G401 (cell line): ENCODE measurements at places on chromosomes 1 and 21.

DNA sequence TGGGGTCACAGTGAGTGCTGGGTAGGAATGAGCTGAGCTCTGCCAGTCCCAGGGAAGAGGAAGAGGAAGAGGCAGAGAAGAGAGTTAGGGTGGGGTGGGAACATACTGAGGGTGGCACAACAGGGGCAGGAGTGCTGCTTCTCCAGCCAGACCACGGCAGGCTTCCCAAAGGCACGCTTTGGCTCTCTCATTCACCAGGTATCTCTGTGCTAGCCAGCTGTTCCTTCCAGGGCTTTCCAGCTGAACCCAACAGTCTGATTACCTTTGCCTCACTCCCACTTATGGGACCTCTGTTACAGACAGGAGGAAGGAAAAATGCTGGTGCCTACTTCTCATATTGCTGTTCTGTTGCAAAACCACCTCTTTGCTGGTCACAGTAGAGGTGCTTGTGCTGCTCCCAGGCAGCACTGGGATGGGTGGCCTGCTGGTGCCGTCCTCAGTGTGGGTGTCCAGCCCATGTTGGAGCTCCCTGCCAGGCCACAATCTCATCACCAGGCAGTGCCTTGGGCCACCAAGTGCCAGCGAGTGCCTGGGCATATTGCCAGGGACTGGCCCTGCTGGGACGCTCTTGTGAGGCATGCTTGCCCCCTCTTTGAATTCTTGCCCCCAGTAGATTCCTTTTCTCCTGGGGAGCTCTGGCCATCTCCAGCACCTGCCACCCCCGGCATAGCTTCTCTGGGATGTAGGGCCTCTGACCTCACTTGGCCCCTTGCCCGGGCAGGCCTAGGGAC is 2.1 kb downstream of the ADORA1 start:
- DNase-seq, result peak; percentile 74

- no peak for DNase-seq
Observed at GRCh38 chr1:15283526-15283925, 36.5 kb downstream of the FHAD1 start.

DNA sequence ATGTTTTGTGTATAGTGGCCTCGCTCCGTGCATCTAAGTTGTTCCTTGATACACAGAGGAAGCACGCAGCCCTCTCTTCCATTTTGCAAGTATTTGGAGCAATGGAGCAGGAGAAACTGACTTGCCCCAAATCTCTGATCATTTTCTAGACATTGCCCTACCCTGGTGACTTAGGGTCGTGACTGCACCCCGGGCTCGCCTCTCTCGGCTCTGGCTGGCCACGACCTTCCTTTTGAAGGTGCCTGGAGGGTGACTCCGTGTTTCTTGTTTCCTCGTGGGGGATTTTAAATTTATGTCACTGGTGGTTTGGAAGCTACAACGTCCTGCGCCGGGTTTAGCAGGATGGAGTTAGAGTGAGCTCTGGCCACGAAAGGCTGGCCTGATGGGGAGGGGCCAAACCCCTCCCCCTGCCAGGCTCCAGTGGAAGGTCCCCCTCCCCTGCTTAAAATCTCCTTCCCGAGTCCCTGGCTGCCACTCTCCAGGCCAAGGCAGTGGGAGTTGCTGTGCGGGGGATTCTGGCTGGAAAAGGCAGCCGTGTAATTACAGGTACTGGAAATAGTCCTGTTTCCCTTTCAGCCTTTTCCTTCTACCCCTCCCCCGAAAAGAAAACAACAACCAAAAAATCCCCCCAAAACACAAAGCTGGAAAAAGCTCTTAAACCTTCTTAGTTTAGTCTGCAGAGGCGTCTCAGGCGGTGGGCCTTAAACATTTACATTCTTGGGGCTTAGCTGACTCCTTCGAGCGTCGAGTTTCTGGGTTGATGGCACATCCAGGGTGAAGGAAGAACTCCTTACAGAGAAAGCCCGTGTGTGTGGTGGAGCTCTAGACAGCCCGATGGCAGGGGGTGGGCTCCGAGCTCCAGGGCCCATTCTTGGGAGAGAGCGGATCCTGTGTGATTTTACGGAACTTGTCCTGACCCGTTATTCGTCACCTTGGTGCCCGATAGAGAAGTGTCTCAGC is 28.1 kb downstream of the SPSB1 start:
- DNase-seq, result no peak

DNA sequence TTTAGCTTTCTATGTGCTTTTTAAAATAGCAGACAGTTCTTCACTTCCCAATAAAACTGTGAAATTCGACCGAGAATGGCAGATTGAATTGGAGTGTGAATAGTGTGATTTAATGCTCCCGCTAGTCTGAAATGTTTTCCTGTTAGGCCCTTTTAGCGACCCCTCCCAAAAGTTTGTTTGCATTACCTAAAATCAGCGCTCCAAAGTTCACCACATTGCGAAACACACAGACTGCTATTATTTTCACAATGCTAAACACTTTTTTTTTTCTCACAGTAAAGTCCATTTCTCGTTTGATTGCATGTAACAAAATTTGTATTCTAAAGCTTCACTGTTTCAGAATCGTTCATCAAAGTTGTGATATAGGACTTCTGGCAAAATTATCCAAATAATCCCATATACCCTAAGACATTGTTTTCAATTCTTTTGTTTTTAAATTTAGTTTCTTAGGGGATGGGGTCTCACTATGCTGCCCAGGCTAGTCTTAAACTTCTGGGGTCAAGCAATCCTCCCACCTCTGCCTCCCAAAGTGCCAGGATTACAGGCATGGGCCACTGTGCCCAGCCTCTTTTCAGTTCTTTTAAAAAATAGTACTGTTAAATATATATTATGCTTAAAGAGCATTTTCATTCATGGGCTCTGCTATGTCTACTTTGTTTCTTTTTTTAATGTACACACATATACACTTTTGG is 76.5 kb upstream of the USH2A start:
- DNase-seq, result no peak

GRCh38 chr1:204983881-204984280 is 59.1 kb upstream of the CNTN2 start:
- DNase-seq, result no peak

DNA sequence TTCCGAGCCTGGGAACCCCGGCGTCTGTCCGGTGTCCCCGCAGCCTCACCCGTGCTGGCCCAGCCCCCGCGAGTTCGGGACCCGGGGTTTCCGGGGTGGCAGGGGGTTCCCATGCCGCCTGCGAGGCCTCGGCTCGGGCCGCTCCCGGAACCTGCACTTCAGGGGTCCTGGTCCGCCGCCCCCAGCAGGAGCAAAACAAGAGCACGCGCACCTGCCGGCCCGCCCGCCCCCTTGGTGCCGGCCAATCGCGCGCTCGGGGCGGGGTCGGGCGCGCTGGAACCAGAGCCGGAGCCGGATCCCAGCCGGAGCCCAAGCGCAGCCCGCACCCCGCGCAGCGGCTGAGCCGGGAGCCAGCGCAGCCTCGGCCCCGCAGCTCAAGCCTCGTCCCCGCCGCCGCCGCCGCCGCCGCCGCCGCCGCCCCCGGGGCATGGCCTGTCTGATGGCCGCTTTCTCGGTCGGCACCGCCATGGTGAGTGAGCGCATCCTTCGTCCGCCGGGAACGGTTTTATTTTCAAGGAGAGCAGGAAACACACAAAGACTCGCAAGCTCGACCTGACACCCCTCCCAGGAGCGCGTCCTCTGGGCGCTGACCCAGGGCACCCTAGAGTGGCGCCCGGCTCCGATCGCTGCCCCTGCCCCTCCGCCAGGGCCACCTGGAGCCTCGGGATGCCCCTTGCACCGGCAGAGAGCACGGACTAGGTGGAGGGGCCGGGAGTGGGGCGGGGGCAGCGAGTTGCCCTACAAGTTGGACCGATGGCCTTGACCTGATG is at the start of gene ABCG1:
Gene ABCG1 (plus strand): TSS at position 305 of the 770 bp plus-strand sequence. CDS start 123 bp downstream, at position 428.
- DNase-seq, result peak; percentile 75

GRCh38 chr1:160425847-160426246 is 25.5 kb downstream of the VANGL2 start:
- no peak for DNase-seq

- DNase-seq, result no peak
Observed at GRCh38 chr1:1419363-1419812, 1.7 kb downstream of the ANKRD65 start.

DNA sequence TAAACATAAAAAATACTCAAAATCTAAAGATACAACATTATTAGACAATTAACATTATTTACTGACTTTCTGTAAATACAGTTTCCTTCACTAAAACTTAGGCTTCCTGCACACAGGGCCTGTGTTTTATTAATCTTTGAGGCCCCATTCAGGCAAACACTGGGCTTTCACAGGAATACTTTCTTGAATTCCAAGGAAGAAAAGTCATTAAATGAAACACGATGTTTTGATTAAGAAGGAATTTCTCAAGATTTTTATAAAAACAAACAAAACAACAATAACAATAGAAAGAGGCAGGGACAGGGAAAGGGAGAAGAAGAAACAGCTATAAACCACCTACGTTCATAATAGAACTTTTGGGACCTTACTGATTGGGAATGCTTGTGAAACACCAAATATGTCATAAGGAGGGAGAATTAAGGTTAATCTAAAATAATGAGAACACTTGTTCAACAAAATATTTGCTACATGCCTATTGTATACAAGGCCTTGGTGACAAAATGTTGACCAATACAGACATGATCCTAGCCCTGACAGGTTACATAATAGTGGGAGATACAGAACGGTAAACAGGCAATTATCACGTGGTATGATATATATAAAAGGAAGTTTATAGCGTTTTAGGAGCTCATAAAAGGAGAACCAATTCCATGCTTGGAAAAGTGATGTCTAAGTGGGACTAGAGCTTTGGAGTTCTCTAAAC is 3.6 kb downstream of the DDAH1 start:
- DNase-seq, result no peak

DNA sequence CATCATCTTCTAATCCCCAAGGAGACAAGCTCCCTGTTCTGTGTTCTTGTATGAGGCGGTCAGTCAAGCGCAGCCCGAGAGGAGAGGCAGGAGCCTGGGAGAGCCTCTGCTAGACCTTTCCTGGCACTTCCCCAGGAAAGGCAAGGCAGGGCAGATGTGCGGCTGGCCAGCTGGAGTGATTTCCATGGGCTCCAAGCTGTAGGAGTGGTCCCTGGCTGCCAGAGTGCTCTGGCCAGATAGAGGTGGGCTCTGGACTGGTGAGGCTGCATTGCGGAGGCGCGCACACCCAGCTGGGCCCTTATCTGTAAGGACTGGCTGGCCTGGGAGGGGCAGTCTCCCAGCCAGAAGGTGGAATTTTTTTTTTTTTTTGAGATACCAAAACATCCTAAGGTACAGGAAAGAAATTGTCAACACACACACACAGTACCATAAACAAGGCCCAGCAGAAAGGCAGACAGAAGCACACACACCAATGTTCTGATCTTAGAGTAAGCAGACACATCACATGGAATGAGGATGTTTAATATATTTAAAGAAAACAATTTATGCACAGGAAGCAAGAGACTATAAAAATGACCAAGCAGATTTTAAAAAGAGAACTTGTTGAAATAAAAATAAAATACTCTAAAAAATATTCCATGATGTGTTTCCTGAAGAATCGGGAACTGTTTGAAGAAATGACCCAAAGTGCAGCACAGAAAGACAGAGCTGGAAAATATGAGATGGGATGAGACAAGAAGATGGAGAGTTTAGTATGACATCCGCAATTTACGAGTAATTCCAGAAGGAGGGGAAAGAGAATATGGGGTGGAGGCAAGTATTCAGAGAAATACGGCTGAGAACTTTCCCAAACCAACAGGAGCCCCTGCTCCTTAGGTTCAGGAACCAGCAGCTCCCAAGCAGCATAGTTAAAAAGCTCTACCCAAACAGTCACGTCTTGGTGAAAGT is 13.4 kb downstream of the IBA57 start:
- no peak for DNase-seq

- DNase-seq, result no peak
Observed at GRCh38 chr1:15420853-15421465, 11.3 kb downstream of the EFHD2 start.

- DNase-seq, result no peak
Observed at GRCh38 chr1:91520942-91521507, 20.4 kb downstream of the CDC7 start.

DNA sequence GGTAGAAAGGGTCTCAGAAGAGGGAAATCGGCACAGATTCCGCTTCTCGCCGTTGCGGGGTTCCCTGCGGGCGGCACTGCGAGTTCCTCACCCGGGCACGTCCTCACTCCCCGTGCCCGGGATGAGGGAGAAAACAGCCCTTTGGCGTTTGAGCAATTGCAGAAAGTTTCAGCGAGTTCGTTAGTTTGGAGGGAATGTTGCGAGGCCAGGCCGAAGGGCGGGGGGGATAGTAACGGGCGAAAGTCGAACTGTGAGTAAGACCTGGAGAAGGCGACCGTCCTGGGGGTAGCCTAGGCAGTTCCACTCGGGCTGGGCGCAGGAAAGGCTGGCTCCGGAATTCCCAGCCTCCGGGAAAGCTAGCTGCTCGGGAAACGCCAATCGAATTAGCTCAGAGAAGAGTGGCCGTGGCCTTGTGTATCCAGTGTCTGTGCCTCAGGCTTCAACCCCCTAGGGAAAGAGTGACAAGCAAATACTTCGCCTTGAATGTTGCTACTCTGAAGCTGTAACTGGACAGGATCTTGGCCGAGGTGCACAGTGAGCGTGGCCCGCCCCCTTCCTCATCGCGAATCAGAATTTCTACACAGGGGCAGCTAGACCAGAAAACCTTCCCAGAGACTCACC is 787 bp downstream of the PTGFR start:
- DNase-seq, result no peak

DNA sequence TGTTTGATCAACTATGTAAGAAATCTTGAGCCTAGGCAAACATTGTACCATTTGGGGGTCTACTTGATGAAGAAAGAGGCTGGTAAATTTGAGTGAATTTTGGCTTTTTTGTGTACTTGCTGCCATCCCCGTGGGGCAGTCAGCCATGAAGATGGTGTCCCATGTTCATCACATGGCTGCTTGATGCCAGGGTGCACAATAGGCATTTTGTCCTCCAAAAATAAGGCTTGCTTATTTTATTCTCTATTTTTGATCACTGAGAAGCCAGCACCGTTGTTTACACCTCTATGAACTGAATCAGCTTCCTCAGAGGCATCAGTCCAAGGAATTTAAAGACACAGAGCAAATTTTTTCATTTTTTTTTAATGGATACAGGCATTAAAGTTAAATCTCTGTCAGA is 1195.7 kb downstream of the AMY1C start:
- no peak for DNase-seq

DNA sequence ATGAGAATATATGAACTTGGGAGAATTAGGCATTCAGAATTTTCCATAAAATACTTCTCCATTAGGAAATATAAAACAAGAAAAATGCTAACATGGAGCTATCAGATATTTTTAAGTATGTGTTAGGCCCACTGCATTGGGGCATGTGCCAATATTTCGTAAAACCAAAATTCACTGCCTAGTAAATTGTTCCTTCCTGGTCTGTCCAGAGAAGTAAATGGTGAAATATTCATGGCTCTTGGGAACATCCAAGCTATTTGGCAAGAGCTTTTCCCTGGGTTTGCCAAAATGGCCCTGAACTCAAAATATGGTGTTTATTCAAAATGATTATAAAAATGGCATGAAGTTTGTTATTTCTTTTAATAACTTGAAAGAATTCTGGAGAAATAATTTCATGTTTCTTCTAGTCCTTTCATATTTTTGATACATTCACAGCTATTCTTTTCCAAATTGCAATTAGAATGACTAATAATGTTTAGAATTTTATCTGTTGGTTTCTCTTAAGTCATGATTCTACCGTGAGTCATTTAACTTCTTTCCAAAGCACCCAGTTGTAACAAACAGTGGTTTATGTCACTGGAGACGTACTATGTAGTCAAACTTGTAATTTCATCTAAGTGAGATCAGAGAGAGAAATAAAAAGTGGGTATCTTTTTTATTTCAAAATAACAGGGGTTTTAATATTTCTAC is 25.7 kb upstream of the SLC19A2 start:
- no peak for DNase-seq

GRCh38 chr1:112712701-112713128 is 2.4 kb downstream of the PPM1J start:
- DNase-seq, result no peak
